ENCODE measurements at places on chromosomes 7 and 10.

- DNase-seq = no peak
These were observed 79.9 kb upstream of the THSD7A start for GRCh38 chr7:11911900-11912299.

GRCh38 chr7:147869456-147869855 lies 721.1 kb upstream of the C7orf33 start:
- DNase-seq = no peak

GRCh38 chr7:96328016-96328415 lies 6.1 kb upstream of the SLC25A13 start:
- DNase-seq = no peak

GRCh38 chr10:71998119-71998839 lies 34.1 kb downstream of the CHST3 start:
- no peak for DNase-seq

DNA sequence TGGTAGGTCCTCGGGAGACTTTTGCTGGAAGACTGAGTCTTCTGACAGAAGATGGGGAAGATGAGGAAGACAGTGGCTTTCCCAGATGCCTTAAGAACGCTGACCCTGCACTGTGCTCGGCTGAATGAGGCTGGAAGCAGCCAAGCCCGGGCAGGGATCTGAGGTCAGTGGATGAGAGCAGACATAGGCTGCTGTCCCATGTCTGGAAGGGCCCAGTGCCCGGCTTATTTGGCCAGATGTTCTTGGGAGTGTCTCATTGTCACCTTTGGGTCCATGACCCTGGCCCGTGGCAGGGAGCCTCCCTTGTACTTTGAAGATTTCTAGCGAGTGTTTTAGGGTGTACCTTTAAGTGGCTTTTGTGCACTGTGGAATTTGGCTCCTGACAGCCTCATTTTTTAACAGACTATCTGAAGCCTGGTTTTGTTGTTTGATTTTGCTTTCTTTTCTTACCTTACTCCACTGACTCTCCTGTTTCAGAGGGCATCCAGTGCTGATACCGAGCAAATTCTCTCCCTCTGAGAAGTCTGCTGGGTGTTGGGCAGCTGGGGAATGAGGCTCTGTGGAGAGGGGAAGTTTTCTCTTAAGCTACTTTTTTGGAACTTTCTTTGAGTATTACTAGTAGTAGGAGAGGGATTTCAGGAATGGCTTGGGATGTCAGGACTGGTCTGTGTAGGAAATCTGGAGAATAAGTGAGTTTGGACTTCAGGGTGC lies 61.4 kb downstream of the CREB5 start:
- no peak for DNase-seq

- no peak for DNase-seq
These were observed 26.0 kb downstream of the EN2 start for GRCh38 chr7:155483868-155484325.

GRCh38 chr7:132092106-132092505 lies 484.2 kb downstream of the PLXNA4 start:
- no peak for DNase-seq

DNA sequence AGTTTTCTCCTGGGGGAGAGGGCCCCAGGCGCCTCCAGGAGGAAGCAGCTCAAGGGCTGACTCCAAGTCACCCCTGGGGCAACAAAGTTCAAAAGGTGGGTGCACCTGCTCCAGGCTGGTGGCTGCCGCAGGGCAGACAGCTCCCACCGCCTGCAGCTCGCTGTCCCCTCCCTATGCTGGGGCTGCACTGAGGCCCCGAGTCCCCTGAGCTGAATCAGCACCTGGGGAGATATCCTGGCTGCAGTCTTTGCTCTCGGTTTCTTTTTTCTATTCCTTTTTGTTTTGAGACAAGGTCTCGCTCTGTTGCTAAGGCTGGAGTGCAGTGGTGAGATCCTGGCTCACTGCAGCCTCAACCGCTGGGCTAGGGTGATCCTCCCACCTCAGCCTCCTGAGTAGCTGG lies 183.4 kb downstream of the DNAJB6 start:
- no peak for DNase-seq

DNA sequence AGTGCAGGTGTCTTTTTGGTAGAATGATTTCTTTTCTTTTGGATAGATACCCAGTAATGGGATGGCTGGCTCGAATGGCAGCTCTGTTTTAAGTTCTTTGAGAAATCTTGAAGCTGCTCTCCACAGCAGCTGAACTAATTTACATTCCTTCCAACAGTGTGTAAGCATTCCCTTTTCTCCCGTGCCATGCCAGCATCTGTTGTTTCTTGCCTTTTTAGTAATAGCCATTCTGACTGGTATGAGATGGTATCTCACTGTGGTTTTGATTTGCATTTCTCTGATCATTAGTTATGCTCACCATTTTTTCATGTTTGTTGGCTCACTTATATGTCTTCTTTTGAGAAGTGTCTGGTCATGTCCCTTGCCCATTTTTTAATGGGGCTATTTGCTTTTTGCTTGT lies 486.3 kb downstream of the GALNT17 start:
- no peak for DNase-seq

Measured in fibroblast of the conjunctiva (primary cell).